OCI-M1 (cell line): ENCODE measurements at places on chromosomes 16 and 17.
A peak's percentile ranks its signal among the peaks of the same experiment; 100 is the strongest.

DNA sequence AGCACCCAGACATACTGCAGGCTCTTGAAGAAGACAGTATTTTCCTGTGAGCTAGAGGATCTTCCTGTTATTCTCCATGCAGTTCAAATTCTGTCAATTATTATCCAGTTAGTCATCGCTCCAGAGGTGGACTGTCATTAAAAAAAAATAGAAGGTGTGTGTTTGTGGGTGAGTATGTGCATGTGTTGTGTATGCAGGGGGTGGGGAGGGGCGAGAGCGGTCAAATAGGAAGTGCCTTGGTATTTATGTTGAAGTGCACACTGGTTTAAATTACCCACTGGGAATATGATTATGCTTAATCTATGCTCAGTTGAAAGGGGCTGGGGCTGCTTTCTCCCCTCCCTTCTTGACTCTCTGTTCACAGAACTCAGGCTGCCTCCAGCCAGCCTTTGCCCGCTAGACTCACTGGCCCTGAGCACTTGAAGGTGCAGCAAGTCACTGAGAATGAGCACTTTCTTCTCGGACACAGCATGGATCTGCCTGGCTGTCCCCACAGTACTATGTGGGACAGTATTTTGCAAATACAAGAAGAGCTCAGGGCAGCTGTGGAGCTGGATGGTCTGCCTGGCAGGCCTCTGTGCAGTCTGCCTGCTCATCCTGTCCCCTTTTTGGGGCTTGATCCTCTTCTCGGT, at the start of gene HSD17B2:
Gene HSD17B2 (plus strand): TSS at position 273 of the 632 bp plus-strand sequence. CDS start 172 bp downstream, at position 445.
- no peak for DNase-seq

DNA sequence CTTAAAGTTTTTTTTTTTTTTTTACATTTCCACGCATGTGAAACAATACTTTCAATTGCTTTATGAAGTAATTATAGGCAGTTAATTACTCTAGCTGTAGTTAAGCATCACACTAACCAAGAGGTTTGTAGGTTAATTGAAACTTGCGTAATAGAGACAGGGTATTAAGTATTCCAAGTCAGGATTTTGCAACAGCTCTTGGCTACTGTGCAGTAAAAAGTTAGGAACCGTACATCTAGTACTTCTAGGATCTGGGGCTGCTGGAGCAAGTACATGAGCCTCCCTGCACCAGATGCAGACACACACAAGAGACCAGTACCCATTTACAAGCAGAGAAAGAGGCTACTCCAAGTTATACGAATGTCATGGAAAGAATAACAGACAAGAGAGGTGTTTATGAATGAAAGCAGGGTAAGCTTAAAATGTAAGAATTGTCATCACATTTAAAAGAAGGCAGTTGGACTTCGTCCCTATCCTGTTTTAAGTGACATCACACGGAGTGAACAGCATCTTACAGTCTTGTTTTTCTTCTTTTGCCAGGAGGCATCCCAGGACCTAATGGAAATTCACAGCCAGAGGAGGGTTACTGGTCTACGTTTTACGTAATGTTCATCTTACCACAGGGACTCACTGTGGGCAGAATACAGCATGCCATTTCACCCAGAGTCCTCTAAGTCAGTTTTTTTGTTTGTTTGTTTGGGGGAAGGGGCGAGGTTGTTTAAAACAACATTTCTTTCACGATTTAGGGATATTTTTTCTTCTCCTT, 379.6 kb upstream of the PSMD7 start:
- DNase-seq, result no peak

DNA sequence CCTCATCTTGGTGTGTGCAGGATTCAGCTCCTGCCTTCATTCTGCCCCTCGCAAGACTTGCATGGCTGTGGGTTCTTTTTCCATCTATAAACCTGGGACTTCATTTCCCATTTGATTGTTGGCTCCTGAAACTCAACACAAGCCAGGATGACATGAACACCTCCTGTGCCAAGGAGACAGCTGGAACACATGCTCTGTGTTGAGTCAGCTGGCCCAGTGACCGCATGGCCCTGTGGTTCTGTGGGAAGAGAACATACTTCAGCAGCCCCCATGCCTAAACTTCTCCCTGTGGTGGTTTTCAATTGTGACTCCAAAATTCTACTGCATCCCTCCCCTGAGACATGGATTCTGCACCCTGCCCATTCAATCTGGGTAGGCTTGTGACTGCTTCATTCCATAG, 57.9 kb upstream of the FOXF1 start:
- no peak for DNase-seq

GRCh38 chr16:48356633-48357376, 28.4 kb downstream of the SIAH1 start:
- no peak for DNase-seq

DNA sequence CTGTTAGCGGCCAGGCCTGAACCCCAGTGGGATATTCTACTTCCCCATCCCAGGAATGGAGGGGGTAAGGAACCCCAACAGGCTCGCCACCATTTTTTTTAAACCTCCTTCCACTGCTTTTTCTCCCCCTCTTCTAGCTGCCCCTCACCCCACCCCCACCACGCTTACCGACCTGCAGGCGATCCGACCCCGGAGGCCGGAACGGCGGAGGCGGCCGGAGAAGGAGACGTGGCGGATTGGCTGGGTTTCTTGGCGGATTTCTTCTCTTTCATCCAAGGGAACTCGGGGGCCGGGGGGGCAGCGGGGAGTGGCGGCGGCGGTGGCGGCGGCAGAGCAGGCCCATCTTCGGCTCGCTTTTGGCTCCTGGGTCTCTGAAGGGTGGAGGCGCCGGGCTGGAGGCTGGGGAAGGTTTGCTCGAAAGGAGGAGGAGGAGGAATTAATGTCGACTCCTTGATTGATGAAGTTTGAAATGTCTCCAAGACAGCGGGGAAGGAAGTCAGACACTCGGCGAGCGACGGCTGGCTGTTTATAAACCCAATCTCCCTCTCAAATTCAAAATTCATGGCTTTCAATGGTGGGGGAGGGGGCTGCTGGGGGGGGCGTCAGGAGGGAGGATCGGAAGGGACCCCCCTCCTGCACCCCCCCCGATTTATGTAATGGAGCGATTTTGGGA, 424 bp downstream of the HOXB2 start:
- DNase-seq, result peak; percentile 83

GRCh38 chr17:19304209-19304608, 58.3 kb downstream of the B9D1 start:
- DNase-seq, result peak; percentile 81

- DNase-seq, result no peak
These were observed 928 bp downstream of the CASKIN2 start for GRCh38 chr17:75514299-75514918.

GRCh38 chr17:7308625-7309433, 1.4 kb downstream of the EIF5A start:
- DNase-seq, result peak; percentile 94

GRCh38 chr17:64164596-64165285, 34.8 kb upstream of the ERN1 start:
- peak; percentile 85 for DNase-seq

DNA sequence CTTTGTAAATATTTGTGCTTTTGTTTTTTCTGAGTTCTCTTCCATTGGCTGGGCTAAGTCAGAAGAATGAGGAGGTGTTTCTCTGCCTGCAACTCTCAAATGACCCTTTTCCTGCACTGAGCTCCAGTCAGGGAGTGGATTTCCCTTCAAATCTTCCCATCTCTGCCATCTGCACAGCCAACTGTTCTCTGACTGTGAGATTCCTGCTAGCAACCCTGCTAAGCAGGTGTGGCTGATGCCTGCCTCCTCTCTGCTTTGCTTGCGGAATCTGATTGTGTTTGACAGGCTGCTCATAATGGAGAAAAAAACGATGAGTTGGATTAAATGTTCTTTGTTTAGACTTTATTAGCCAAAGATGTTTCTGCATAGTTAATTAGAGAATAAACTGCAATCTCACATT, 519.8 kb downstream of the TMEM114 start:
- DNase-seq, result no peak

DNA sequence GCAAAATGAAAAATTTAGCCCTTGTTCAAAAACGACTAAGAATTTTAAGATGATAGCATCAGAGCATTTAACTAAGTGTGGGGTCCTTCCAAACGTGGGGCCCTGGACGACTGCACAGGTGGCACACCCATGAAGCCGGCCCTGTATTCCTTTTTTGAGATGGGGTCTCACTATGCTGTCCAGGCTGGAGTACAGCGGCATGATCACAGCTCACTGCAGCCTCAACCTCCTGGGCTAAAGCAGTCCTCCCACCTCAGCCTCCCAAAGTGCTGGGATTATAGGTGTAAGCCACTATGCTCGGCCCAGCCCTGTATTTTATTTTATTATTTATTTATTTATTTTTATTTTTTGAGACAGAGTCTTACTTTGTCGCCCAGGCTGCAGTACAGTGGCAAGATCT, 90.7 kb upstream of the CDC42EP4 start:
- DNase-seq, result no peak

GRCh38 chr17:55420067-55420775, 1.4 kb downstream of the MMD start:
- DNase-seq, result peak; percentile 87

- peak; percentile 34 for DNase-seq
These were observed 291.6 kb upstream of the TNRC6C start for GRCh38 chr17:77666881-77667395.

DNA sequence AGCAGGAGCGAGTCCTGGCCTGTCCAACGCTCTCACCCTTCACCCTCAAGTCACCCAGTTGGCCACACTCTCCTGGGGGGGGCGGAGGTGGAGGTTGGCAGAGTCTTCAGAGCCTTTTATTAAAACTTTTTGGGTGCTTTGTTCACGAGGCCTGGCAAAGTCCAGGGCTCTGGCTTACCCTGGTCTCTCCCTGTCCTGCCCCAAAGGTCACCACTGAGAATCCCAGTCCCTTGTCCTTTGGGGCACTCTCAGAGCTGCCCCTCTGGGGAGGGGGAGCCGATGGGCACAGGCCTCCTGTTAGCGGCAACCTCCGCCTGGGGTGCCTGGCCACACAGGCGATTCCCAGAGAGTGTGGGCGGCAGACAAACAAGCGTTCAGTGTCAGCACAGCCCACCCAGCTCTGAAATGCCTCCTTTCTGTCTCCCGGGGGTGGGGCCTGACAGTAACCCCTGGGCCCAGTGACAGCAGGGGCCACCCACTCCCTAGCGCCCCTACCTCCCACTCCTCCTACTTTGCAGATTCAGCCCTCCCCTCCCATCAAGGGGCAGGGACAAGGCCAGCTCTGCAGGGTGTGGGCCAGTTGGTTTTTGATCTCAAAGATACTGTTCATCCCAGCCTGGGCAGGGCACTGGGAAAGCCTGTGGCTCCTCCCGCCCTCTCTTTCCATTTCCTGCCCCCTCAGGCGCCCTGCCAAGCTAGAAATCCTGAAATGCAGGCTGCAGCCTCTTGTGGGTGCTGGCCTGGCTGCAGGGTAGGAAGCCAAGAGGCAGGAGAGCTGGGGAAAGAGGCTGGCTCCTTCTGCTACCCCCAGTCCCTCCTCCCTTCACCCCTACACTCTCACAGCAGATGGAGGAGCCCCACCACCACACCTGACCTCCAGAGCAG, 36.6 kb upstream of the EMP2 start:
- no peak for DNase-seq

DNA sequence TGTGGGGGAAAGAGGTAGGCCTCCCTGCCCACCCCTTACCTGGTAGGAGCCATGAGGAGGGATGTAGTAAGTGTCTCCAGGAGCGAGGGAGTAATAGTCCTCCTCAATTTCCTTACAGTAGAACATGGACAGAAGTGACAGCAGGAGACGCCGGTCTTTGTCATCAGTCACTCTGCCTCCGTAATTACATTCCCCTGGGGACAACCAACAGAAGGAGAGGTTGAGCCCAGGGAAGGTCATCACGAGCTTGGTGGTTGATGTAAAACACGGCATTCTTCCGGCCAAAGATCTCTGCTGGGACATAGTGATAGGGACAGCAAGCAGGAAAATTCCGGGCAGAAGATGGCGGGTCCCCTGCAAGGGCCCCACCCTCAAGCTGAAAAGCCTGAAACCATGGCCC, 47.9 kb downstream of the LYRM1 start:
- DNase-seq, result no peak

- DNase-seq, result no peak
These were observed 318.7 kb downstream of the CPPED1 start for GRCh38 chr16:12484972-12485371.

DNA sequence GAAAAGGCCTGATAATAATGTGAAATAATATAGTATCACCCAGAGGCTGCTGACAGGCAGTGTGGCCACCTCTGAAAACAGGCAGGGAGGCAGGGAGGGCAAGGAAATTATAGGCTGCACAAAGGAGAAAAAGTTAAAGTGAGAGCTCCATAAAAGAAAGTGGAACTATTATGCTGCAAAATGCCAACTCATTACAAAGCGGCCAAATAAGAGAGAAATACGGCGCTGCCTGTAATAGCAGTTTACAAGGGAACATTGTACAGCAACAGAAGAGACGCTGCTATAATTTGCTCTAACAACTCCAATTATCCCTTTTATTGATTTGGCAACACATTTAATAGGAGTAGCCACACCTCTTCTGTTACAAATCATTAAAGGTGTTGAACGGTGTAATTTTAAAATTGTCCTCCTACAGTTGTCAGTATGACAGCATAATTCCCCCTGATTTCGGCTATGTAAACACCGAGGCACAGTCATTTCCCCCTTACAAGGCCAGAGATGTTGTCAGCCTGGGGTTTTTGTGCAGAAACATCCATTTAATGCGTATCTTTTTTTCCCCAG, 120.3 kb downstream of the MRM1 start:
- DNase-seq, result peak; percentile 71

GRCh38 chr17:76166906-76167305, 25.9 kb upstream of the FOXJ1 start:
- DNase-seq, result no peak

GRCh38 chr16:49838441-49839016, 17.4 kb downstream of the ZNF423 start:
- no peak for DNase-seq

- DNase-seq, result no peak
These were observed 11.9 kb downstream of the CES3 start for GRCh38 chr16:66972983-66973382.
